ENCODE measurements at places on chromosomes 5 and 9.

- DNase-seq = no peak
Observed at GRCh38 chr5:113917997-113918396, 404.5 kb downstream of the YTHDC2 start.

- DNase-seq = no peak
Observed at GRCh38 chr9:86458191-86458855, 104.1 kb upstream of the TUT7 start.

DNA sequence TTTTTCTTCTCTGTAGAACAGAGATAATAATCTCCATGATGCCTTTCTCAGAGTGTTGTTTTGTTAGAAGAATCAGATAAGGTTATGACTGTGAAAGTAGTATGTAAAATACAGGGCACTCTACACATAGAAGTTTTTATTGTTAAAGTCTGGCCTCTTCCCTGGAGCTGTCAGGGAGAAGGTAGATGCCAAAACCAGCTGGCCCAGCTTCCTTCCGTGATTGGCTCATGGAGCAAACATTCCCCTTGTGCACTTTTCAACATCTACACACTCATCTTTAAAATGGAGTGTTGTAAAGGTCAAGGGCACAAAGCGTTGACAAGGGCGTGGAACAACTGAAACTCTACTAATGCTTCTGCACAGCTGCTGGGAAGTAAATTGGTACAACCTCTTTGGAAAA is 7.4 kb upstream of the RNF183 start:
- no peak for DNase-seq

- DNase-seq = no peak
Observed at GRCh38 chr5:113336975-113337374, 97.8 kb downstream of the TSSK1B start.

DNA sequence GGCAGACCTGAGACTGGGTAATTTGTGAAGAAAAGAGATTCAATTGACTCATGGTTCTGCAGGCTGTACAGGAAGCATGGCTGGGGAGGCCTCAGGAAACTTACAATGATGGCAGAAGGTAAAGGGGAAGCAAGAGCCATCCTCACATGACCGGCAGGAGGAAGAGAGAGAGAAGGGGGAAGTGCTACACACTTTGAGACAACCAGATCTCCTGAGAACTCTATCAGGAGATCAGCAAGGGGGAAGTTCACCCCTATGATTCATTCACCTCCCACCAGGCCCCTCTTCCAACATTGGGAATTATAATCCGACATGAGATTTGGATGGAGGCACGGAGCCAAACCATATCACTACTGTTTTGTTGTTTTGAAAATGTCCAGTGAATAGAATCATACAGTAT is 110.2 kb downstream of the DAPK1 start:
- no peak for DNase-seq

GRCh38 chr9:136640171-136641111 is 22.3 kb upstream of the EGFL7 start:
- DNase-seq = no peak

GRCh38 chr5:74367241-74367733 is 273.2 kb downstream of the ENC1 start:
- DNase-seq = no peak

DNA sequence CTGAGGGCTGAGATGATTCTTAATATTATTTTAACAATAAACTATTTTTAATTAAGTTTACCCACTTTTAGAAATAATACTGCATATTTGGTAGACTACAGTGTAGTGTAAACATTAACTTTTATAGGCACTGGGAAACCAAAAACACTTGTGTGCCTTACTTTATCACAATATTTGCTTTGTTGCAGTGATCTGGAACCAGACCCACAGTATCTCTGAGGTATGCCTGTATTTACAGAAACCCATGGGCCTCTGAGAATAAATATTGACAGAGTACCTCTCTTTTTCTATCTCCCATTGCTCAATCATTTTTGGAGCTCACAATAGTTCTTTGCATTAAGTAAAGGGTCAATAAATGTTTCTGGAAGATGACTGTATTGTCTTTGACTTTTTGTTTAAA is 73.3 kb downstream of the SLCO4C1 start:
- no peak for DNase-seq

DNA sequence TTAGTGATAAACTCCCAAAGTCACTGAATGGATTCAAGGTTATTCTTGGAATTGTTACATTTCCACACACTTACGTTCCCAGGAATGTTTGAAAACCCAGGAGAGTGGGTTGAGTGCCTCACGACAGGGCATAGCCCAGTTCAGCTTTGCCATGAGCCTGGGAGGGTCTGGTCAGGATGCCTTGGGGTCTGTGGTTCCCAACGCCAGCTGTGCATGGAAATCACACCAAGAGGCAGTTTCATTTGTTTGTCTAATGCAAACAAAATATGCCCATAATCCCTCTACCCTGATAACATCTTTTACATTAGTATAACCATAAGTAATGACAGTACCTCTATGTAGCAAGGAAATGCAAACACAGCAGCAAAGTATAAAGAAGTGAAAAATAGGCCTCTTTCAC is 25.3 kb upstream of the MSX2 start:
- DNase-seq = no peak

GRCh38 chr5:4189317-4189716 is 593.7 kb downstream of the IRX1 start:
- DNase-seq = no peak

DNA sequence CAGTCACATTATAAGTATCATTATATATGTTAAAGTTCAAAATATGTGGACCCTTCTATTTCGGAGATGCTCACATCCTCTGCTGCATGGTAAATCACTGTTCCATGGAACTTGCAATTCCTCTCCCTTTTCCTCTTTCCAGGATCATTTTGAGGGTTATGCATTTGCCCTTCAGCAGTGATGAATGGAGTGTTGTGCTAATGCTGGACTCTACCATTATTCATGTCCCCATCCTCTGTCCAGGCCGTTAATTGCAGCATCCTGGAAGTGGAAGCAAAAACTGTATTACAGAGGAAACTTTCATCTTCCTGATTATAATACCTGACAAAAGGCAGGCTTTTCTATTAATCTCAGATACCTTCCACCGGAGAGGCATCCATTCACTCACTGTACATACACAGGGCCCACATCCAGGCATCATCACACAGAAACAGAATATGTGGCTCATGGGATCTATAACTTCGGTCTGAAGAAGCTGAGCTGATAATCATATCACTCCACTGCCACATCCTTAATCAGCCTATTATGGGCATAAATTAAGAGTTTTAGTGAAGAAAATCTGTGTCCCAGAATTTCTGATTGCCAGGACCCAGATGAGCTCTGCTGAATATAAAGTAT is 65.0 kb upstream of the ACO1 start:
- no peak for DNase-seq

GRCh38 chr5:125965577-125965976 is 457.6 kb upstream of the GRAMD2B start:
- DNase-seq = no peak

- no peak for DNase-seq
Observed at GRCh38 chr5:102855681-102856388, 100.7 kb downstream of the PAM start.

DNA sequence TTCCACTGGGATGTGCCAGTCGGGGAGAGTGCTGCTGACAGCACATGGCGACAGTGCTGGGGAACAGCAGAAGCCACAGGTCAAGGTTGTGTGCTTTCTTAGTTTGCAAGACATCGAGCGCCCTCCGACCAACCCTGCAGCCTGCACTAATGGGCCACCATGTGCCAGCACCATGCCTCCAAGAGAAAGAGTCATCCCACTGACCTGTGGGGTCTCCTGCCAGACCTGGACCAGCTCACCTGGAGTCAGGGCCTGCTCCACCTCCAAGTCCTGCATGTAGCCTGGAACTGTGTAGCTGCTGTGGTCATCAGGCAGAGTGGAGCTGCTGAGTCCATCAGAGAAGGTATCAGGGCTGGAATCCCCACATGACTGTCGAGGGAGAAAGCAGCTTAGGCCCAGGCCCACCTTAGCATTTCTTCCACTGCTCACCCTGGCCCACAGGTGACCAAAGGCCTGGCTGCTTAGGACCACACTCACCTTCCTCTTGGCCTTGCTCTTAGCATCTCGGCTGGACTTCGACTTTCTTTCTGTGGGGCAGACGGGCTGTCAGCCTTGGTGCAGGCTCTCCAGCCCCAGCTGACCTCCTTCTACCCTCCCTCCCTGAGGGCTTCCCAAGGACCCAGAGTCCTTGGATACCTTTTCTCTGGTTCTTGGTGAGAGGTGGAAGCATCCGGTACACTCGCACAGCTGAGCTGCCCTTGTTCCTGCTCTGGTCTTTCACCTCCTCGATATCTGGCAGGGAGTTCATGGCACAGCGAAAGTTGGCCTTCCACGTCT is 4.1 kb downstream of the IRF1 start:
- no peak for DNase-seq

DNA sequence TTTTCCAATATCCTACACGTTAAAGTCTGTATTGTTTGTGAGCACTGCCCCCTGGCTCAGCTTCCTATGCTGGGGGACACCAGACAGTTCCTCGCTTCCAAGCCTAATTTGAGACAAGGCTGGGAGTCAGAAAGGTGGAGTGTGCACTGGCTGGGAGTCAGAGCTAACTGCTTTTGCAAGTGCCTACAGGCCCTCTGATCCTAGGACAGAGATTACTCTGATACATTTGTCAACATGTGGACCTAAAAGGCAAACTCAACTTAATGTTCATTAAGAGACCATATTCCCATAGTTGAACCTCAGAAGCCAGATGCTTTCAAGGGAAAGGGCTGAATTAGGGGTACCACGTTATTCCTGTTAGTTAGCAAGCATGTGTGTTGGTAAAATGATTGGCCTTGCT is 80.8 kb downstream of the NIPSNAP3B start:
- DNase-seq = no peak

DNA sequence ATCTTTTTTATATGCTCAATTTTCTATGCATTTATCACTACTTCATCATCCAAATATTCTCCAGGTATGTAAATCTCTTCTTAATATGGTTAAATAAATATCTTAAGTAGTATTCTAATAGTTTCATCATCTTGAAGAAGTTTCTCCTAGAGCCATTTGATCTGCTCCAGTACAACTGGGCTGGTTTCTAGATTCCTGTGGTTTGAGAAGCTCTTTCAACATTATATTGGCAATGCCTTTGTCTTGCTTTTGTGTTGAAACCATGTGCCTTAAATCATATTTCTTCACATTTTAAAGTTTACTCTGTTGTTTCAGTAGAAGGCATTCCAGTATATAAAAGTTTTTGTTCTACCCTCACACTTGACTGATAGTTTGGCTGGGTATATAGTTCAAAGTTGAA is 27.6 kb downstream of the MBLAC2 start:
- DNase-seq = no peak

- no peak for DNase-seq
Observed at GRCh38 chr5:79011219-79011836, 26.2 kb upstream of the ARSB start.

DNA sequence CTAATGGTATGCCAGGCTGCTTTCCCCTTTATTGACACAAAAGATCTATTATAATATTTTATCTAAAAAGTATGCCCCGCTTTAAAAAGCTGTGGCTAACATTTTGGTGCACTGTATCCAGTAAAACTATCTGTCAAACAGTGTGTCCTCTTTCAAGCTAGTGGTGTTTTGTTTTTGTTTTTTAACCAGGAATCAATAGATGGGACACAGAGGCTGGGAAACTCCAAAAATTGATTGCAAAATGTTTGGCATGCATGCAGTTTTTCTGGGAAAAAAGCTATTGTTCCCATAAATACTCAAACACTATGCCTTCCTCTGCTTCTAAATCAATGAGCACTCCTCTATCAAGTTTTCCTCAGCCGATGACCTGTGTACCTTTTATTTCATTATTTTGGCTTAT is 34.3 kb upstream of the PDZD2 start:
- no peak for DNase-seq

DNA sequence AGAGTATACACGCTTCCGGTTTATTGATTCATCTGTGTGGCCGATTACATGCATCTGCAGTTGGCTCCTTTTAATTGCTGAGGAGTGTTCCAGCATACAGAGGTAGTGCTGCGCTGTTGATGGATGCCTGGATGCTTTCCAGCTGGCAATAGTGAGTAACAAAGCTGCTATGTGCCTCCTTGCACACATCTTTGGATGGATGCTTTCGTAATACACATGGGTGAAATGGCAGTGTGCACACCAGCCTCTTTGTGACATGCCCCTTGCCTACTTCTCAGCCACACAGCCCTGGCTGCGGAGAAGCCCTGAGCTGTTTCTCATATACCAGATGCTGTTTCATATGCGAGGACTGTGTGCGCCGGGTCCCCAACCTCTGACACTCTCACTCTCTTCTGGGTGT is 151.0 kb downstream of the GADD45G start:
- no peak for DNase-seq

DNA sequence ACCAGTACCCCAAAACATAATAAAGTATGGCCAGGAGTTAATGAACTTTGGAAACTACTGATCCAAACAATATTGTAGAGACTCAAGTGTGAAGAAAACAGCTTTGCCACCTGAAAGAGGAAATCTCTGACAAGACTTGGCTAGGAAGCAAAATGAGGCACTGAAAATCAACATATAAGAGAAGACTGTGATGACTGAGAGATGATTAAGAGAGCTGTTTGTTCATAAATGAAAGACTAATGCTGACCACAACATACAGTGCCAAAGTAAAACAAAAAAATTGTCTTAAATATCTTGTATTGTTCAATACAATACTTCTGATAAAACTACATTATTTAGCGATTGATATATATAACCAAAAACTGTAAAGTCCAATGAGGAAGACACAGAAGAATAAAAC is 7.2 kb downstream of the RC3H2 start:
- DNase-seq = no peak

DNA sequence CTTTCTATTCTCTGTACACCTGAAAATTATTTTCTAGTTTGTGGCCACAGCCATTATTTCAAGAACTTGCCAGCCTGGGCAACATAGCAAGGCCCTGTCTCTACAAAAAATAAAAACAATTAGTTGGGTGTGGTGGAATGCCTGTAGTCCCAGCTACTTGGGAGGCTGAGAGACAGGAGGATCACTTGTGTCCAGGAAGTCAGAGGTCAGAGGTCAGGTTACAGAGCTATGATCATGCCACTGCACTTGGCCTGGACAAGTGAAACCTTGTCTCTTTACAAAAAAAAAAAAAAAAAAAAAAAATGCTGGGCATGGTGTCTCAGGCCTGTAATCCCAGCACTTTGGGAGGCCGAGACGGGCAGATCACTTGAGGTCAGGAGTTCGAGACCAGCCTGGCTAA is 58.3 kb downstream of the HMGCR start:
- no peak for DNase-seq

GRCh38 chr5:76642390-76643040 is 19.3 kb upstream of the F2RL2 start:
- DNase-seq = no peak

- no peak for DNase-seq
Observed at GRCh38 chr9:75910731-75911130, 20.3 kb downstream of the PCSK5 start.
